Mesothelial cell of epicardium (in vitro differentiated cells): ENCODE measurements at places on chromosomes 5 and 9.
A peak's percentile ranks its signal among the peaks of the same experiment; 100 is the strongest.

DNA sequence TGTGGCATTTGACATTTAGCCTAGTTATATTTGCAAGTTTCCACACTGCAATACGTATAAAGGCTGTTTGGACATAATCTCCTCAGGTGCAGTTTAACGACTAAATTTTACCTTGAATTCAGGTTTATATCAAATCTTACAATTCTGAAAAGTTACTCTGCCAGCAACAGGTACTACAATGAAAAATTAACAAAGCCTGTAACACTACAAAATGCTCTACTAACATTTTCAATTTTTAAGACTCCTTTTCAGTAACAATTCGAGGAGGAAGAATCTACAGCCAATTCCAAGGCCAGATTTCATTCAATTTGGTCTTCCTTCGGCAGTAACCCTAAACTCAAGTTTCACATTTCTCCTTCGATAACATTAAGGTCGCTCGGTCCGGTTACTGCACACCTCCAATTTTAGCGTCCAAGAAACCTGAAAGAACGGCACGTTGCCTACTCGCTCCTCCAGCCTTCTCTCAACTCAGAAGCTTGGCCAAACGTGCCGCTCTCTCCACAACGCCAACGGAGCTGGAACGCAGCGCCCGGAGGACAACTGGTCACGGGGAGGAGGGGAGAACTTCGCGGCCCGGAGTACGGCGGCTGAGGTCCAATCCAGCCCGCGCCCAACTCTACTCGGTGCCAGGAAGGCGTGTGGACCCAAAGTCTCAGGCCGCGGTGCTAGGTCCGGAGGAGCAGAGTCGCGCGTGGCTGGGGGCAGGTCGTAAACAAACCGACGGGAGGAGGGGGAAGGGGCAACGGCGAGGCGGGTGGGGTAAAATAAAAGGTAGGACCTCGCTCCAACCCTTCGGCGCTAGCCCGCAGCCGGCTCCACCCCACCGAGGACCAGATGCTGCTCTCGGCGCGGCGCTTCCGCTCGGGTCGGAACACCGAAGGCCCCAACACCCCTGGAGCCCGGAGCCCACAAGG is 681 bp downstream of the FNIP1 start:
- DNase-seq, result peak; percentile 30

DNA sequence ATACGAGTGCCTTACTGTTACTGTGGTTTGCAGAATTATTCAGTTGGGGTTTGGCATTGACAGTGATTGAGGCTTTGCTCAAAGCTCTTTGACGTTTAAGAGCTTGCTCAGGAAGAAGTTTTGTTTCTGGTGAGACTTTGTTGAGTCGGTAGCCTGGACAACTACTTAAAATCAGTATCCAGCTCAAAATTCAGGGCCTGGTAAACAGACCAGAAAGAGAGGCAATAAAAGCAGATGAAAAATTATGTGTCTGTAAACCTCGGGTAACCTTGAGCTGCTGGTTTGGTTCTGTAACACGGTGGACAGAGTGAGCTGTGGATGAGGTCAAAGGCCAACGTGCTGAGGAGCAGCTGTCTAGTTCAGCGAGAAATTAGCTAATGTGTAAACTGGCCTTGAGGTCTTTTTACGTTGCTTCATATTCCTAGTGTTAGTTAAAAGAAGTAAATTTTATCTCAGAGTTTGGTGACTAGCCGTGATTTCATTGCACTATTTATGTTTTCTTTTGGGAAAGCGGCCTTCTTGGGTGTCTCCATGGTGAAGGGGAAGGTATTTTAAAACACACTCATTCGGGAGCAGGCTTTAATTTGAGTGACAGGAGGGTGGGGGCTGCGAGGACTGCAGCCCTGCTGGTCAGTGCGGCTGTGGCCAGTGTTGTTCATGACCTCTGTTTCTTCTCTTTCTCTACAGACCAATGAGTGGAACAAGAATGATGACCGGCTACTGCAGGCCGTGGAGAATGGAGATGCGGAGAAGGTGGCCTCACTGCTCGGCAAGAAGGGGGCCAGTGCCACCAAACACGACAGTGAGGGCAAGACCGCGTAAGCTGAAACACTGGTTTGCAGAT is 82.0 kb upstream of the TTC23L start:
- DNase-seq, result no peak

- DNase-seq, result no peak
Measured at GRCh38 chr9:130756037-130756436, 62.5 kb downstream of the EXOSC2 start.

DNA sequence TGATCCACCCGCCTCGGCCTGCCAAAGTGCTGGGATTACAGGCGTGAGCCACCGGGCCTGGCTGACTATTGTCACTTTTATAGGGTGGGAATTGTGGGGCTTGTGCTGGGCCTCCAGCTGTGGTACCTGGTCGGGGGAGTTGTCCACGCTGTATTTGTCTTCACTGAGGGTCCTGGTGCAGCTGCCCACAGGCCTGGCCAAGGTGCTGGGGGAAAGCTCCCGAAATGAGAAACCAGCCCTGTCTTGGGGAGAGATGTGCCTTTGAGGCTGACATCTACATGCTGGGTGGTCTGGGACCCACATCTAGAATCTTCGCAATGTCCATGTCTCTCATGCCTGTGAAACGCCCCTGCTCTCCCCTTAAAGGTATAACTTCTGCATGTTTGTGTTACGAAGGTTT is 2.6 kb downstream of the EXOC3 start:
- DNase-seq, result no peak

DNA sequence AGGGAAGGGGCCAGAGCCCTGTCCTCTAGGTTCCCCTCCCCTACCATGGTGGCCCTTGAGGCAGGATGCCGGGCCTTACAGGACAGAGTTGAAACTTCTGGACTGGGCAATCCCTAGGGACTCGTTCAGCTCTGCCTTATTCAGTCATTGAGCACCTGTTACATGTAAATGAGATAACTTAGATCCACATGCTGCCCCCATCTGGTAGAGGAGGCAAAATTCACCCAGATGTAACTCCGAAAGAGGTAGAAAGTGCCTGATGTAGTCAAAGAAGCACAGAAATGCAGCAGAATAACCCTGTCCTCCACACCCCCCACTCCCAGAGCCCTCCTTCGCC is 1.5 kb downstream of the GGTA1 start:
- DNase-seq, result no peak

GRCh38 chr9:137194388-137194787 is 5.9 kb downstream of the SSNA1 start:
- DNase-seq, result no peak

- DNase-seq, result no peak
Measured at GRCh38 chr5:38434966-38435705, 121.3 kb downstream of the LIFR start.

- no peak for DNase-seq
Measured at GRCh38 chr5:60256546-60256945, 363.0 kb upstream of the PDE4D start.

GRCh38 chr9:113503131-113503541 is 39.6 kb downstream of the RGS3 start:
- DNase-seq, result no peak

- DNase-seq, result no peak
Measured at GRCh38 chr9:107348836-107349235, 65.8 kb downstream of the RAD23B start.

DNA sequence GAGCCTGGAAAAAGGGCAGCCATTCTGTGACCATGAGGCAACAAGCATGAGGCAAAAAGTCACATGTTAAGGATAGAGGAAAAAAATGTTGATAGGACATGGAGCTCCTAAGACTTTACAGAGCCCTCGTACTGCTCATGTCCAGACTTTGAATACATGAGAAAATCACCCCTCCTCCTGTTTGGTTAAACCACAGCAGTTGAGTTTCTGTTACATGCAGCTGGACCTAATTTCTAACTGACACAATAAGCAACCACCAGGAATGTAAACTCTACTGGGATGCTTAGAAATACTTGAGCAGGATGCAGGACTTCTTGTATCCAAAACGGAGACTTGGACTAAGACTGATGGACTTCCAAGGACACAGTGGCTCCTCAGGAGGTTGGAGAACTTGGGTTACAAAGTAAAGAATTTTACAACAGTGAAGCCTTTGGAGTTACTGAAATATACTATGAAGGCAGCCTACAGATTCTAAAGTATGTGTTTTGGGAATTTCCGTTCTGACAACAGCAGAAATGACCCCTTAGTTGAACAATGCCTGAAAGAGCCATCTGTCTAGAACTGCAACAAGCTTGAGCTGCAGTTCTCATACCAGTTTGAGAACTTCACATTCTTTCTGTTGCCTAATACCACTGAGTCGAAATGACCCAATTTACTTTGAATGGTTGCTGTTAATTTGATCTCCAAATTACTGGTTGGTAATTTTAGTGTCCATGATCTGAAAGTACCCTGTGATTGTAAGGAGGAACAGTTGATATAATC is 268.9 kb downstream of the PIK3R1 start:
- DNase-seq, result no peak
